ENCODE measurements at places on chromosomes 1 and 21.
A peak's percentile ranks its signal among the peaks of the same experiment; 100 is the strongest.

DNA sequence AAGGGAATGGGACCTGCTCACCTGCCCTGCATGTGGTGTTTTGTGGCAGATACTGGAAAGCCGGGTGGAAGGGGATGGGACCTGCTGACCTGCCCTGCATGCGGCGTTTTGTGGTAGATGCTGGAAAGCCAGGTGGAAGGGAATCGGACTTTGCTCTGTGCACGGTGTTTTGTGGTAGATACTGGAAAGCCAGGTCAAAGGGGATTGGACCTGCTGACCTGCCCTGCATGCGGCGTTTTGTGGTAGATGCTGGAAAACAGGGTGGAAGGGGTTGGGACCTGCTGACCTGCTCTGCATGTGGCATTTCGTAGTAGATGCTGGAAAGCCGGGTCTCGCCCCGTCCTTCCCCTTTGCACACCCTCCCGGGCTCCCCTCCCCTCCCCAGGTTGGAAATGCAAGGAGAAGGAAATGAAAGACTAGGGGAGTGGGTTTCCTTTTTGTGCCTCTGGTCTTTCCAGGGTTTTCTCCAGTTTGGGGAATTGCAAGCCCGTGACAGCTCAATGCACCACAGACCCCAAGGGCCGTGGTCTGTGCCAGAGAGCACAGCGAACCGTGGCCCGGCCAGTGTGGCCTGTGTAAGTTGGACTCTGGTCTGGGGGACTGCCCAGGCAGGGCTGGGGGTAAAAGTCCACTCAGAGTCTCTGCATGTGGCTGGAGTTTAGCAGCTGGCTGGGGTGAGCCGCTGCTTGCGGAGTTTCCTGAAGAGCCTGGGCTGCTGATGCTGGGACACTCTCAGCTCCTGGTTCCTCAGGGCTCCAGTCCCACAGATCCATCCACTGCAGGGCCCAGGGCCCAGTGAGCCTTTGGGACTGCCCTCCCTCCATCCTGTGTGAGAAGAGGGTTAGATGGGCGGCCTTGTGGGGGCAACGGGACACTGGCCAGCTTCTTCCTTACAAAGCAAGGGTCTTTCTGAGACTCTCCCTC is 105.5 kb downstream of the CRYAA start:
- DNase-seq = no peak

DNA sequence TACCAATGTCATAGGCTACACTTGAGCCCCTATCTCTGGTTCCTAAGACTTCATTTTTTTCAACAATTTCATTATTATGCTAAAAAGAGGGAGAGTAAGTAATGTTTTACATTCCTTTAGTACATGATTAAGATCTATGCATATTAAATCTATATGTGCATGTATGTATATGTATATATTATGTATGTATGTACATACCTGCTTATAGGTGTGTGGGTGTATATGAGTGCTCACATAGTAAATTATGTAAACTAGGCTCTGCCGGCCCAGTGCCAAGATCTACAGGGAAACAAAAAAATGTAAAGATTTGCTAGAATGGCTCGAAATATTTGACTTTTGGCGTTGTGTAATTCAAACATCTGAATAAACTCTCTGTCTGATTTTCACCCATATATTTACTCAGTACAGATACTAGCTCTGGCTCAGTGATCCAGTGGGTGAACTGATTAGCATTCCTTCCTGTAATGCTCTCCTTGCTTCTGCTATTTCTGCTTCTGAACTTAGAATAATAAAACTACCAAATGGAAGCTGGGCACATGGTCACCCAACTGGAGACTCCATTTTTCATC is 113.1 kb upstream of the FGGY start:
- no peak for DNase-seq

GRCh38 chr1:200610846-200611245 is 9.7 kb downstream of the KIF14 start:
- DNase-seq = no peak

- no peak for DNase-seq
Measured at GRCh38 chr1:235558621-235559169, 54.4 kb upstream of the B3GALNT2 start.

DNA sequence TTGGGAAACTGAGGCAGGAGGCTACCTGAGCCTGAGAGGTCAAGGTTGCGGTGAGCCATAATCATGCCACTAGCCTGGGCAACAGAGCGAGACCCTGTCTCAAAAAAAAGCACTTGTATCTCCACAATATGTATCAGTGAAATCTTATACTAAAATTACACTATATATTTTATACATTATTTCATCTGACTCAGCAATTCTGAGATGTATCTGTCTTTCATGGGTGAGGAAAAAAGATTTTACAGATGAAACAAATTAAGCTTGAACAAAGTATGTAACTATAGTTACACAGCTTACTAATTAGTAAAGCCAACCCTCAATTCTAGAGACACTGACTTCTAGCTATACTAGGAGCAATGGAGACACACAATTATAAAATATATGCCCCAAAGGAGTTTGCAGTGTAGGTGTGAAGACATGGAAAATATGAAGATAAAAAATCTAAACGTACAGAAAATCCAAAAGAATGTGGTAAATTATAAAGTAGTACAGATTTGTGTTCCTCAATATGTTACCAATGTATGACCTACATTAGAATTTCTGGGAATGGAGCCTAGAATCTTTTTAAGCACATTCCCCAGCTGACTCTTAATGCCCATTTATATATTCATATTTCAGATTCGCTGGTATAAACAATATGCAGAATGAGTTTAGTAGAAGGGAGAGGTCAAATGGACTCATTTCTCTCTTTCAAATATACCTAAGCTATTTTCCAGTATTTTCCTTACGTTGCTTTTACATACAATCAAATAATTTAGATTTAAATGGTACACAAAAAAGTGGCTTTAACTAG is 14.6 kb downstream of the GTF2B start:
- no peak for DNase-seq

GRCh38 chr1:113058941-113059706 is 13.9 kb upstream of the LRIG2 start:
- peak; percentile 36 for DNase-seq

DNA sequence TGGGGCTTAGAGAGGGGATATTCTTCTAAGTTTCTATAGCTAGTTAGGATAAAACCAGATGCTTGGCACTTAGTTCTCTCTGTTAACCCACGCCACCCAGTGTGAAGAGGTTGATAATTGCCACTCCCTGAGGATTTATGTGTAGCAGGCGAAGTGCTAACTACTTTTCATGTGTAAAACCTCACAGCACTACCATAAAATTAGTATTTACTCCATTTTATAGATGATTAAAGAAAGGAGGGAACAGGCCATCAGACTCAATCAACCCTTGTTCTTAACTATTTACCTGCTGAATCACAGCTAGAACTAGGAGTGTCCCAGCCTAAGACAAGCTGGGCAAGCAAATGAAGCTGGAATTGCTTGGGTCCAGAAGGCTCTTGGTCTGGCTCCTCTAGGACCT is 8.9 kb downstream of the LIN28A start:
- peak; percentile 24 for DNase-seq

- DNase-seq = no peak
Measured at GRCh38 chr1:8460784-8461183, 142.9 kb downstream of the SLC45A1 start.

- no peak for DNase-seq
Measured at GRCh38 chr21:37085726-37086125, 12.7 kb downstream of the TTC3 start.

DNA sequence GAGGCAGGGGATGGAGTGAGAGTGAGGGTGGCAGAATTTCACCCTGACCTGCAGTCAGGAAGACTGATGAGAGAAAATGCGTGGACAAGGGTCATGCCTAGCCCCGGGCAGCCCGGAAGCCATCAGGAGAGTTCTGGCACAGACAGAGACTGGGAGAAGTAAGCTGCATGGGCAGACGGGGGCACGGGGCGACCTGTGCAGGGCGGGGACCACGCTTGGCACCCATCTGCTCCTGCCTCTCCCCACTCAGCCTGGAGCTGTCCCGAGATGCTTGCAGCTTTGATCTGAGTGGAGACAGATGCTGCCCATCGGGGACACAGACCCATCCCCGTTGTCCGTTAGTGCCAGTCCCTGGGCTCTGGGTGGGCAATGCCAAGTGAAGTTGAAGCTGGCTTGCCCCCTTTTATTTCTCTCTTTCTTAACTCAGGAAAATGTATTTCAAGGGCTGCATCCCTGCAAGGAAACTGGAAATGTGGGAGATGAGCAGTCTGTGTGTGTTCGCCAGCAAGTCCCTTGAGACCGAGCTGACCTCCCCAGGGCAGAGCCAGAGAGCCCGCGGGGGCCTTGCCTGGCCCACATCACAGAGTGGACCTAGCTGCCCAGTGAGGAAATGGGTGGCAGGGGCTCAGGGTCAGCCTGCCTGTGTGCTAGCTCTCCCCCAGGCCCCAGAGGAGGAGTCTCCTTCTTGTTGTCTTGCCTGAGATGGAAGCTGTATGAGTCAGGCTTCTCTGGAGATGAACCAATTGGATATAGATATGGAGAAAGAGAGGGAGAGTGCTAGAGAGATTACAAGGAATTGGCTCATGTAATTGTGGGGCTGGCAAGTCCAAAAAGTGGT is 121.3 kb upstream of the C1orf174 start:
- no peak for DNase-seq

GRCh38 chr1:26546375-26546774 is 16.8 kb downstream of the RPS6KA1 start:
- no peak for DNase-seq

DNA sequence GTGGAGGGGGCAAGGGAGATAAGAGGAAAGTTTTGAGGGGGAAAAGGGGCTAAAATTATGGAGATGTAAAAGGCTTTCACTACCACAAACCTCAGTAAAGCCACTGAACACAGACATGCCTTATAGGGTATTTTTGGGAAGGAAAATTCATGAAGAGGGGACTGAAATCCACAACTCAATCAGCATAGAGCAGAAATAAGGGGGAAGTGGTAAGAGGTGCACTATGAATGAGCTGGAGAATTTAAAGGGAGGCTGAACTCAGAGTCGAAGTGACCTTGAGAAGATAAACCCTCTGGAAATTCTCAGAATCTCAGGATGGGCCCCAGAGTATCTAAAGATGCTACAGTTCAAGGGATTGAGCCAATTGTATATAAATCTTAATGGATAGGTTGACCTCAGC is 15.3 kb downstream of the RHEX start:
- no peak for DNase-seq

- DNase-seq = no peak
Measured at GRCh38 chr21:38797470-38797869, 8.3 kb upstream of the ETS2 start.

DNA sequence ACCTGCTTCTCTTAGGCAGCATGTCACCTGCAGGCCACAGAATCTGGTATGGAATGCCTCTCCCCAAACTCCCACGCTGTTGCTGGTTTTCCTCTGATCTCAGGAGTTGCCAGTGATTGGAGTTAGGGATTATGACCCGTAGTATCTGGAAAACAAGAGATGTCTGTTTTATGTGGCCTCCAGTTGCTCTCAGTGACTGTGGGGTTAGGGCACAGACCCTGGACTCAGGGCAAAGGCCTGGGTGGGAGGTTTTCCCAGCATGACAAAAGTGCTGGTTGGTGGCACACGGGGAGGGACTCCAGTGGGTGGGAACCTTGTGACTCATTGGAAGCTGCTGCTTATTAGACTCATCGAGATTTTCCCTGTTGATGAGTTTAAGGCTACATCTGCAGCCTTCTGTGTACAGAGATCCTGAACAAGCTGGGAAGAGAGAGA is at the start of gene NR1I3:
NR1I3 (minus strand) TSS at position 165 of the 435 bp plus-strand sequence. CDS start 1,638 bp downstream, outside the sequence.
- no peak for DNase-seq

- DNase-seq = no peak
Measured at GRCh38 chr1:58908561-58909560, 125.0 kb upstream of the JUN start.

GRCh38 chr21:39082656-39083376 is 100.4 kb downstream of the PSMG1 start:
- DNase-seq = no peak

Data from NCI-H1436 (cell line).